ENCODE measurements at places on chromosomes 5 and 9.

DNA sequence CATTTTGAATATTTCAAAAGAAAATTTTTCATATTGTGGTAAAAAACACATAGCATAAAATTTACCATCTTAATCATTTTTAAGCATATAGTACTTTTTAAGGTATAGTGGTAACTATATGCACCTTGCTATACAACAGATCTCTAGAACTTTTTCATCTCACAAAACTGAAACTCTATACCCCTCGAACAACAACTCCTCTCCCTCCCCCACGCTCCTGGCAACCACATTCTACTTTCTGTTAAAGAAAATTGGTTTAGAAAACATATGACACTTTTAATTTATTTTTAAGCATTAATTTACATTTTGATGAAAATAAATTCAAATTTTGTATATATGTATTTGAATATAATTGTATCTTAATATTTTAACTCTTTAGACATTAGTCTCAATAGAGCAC, 147.2 kb upstream of the EFNA5 start:
- DNase-seq = no peak

- DNase-seq = no peak
Observed at GRCh38 chr9:96321515-96321914, 19.5 kb upstream of the HSD17B3 start.

GRCh38 chr9:98479449-98479848, 224.0 kb upstream of the TBC1D2 start:
- no peak for DNase-seq

DNA sequence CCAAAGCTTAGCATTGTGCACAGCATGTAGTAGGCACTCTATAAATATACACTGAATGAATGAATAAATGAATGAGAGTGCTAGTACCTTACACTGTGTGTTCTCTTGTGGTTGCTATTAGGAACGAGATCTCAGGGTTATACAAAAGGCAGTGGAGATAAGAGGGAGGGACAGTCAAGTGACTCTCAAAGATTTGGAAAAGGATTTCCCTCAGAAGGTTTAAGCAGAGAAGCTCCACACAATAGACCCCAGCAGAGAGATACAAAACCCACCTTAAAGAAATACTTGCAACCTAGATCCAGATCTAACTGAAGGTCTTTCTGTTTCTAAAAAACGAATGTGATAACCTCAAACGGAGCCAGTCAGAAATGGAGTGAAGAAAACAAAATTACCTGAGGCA, 11.8 kb upstream of the EFNA5 start:
- DNase-seq = no peak

DNA sequence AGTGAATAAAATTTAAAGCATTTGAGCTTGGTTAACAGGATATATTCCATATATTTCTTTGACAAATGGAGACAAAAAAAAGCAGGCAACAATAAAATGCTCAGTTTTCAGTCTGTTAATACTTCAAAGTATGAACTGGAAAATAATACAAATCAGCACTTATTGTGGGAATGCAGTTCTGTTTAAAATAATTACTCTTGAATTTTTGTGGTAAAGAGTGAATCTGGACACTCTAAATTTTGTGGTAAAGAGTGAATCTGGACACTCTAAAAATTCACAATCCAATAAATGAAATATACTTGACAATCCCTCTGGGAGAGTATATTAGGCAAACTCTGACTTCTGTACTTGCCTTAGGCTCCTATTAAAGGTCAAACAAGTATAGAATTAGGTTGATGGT, 141.9 kb upstream of the RASA1 start:
- DNase-seq = no peak

DNA sequence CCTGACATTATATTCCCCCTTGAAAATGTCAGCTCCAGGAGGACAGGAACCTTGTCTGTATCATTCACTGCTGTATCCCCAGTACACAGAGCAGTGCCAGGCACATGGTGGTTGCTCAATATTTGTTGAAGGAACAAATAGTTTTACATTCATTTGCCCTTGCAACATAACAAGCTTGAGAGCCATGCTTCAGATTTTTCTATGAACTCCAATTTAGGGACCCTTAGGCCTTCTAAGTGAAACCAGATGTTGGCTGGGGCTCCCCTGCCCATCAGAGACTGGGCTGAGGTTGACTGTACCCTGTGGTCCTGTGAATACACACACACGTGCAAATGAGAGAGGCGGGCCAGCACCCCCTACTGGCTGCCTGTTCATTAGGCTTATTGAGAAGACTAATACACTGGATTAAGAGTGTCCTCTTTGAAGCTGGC, 214.9 kb upstream of the WWC1 start:
- no peak for DNase-seq

DNA sequence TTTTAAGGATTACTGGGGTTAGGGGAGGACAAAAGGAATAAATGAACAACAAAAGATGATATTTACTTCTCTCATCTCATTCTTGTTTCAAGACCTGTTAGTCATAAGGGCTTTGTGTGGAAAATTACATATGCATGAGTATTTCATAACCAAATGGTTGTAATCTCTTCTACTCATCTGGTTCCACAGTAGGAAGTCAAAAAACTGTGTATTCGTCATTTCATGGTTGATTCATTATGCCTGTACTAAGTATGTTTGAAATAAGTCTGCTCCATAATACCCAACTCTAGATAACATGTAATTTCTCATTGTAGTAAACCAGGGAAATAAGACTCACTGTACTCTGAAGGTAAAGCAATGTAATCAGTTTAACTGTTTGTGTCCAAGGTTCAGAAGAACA, 212.9 kb downstream of the ARRDC3 start:
- DNase-seq = no peak

DNA sequence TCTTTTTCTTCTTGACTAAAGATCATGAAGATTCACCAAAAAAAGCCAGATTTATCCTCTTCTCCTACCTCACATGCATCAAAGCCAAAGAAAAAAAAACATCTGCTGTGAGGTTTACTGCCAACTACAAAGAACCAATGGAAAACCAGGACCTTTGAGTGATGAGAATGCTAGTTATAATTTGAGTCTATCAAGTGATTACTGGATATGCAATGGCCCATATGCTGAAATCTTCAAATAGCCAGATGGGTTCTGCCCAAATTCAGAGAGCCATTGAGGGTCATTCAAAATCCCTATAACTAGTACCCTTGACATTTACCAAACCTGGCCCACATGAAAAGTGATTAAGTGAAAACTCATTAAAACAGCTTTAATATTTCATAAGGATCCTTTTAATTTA, 78.4 kb upstream of the ACO1 start:
- no peak for DNase-seq

DNA sequence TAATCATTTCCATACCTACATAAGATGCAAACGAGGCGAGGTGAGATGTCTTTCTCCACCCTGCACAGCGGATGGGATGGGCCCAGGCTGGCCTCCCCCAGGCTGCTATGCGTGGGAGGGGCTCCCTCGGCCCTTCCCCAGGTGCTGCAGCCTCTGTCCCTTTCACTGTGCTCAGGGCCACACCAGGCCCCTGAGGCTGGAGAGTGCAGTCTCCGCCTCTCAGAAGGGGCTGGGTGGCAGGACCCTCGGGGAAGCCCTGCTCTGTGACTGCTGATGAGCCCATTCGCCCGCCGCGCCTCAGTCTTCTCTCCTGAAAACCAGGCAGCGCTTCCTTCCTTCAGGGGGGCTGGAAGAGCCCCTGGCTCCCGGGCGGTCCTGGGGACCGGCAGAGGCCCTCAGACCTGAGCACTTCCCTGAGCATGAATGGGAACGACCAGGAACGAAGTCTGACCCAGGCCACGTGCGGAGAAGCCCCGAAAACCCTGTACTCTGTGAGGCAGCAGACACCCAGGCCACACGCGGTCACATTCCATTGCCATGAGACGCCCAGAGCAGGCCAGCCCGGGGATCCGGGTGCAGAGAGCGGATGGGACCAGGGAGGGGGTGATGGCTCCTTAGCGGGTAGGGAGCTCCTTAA, 21.9 kb upstream of the NOTCH1 start:
- DNase-seq = peak; percentile 77

DNA sequence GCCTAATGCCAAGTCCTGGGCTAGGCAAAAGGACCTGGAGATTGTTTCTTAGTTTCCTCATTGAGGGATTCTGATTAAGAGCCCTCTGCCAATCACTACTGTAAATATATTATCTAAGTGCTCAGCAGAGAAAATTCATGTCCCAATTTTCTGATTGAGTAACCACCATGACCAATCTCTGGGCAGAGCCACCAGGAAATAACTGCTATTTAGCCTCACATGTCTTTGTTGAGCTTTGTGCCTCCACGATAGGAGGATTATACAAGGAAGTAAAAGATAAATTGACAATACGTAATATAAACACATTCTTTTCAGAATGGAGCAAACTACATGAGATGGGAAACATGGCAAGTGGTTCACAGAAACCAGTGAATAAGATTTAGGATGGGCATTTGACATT, 396.1 kb upstream of the PAPPA start:
- no peak for DNase-seq

DNA sequence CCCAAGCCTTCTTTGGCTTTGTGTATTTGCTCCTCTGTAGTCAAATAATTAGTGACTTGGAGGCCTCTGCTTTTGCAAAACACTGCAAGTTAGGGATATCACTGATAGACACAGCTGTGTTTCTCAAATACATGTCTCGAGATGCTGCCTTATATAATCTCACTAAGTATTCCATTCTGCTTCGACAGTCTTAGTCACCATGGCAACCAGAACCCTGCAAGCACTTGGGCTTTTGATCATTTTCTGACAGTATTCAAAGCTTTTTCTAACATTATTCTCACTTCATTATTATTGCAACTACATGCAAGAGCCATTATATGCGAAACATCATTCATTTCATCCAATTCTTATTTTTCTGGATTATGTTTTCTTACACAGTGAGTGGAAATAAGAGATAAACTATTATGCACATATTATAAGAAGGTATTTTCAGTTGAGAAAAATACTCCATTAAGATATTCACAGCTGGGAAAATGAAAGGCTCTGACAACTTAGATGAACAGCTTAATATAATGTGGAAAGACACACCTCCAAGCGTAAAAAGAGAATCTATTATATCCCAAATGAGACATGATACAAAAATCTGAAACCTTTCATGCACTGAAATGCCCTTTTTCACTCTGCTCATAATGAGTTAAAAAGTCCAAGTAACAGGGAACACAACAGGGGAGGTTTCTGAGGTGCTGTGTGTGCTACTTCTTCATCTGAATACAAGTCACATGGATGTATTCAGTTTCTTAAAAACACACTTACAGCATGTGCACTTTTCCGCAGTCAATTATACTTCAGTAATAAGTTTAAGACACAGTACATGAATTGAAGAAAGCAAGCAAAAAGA, 93.9 kb downstream of the SCAI start:
- no peak for DNase-seq

- no peak for DNase-seq
Observed at GRCh38 chr9:6433410-6433809, 20.4 kb downstream of the UHRF2 start.

DNA sequence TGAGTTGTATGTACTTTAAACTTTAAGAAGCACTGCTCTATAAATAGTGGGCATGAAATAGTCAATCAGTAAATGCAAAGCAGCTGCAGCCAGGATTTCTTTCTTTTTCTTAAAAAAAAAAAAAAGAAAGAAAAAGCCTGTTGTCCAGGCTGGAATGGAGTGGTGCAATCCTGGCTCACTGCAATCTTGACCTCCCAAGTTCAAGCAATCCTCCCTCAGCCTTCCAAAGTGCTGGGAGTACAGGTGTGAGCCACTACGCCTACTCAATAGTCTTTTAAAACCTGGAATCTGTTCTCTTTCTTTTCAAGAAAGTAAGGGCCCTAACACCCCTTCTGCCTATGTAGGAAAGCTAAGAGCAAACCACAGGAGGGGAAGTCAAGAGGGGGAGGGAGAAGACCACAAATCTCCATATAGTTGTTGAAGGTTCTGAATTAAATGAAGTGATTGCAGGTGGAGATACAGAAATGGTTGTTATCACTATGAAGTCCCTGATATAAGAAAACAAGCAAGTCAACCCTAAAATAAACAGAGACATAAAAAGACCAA, 20.6 kb upstream of the TPD52L3 start:
- DNase-seq = no peak

- DNase-seq = no peak
Observed at GRCh38 chr5:9201761-9202160, 344.1 kb downstream of the SEMA5A start.

DNA sequence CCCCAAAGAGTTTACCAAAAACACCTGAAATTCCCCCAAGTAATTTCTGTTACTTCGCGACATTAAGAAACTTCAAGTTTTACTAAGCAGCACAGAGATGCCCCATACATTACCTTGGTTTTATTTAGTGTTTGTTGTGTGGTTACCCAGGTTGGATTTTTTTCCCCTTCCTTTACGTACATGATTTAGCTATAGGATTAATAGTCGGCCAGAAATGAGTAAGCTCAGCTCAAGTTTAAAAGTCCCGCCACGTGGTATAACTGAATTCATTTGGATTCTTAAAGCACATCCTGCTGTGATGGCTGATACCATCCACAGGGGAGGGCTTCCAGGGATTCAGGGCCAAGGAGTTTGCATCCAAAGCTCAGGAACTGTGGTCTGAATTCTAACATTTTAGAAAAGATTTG, 75.9 kb downstream of the DAP start:
- no peak for DNase-seq

DNA sequence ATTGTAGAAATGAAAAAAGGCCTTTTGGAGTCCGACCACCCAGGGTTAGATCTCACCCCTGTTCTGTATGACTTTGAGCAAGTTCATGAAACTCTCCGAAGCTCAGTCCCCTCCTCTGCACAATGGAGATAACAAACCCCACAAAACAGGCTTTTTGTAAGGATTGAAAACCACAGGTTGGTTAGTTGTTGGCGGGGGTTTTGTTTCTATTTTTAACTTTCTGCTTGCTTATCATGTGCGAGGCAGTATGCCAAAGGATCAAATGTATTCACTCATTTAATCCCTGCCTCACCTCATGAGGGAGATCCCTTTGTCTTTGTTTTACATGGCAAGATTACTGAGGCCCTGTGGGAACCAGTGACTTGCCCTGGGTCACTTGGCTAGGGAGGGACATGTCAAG, 539.1 kb downstream of the CDK5RAP2 start:
- DNase-seq = no peak

GRCh38 chr9:126240835-126241234, 85.8 kb upstream of the MVB12B start:
- DNase-seq = no peak

GRCh38 chr9:114035221-114035844, 42.8 kb downstream of the AMBP start:
- peak; percentile 32 for DNase-seq

- DNase-seq = no peak
Observed at GRCh38 chr9:35232867-35233544, 71.2 kb downstream of the UNC13B start.

- DNase-seq = no peak
Observed at GRCh38 chr5:43367453-43367852, 44.7 kb downstream of the CCL28 start.

GRCh38 chr9:99980598-99980997, 74.1 kb downstream of the STX17 start:
- DNase-seq = no peak

- no peak for DNase-seq
Observed at GRCh38 chr5:72380492-72381274, 60.5 kb downstream of the PTCD2 start.

Measured in femur (tissue), 1 donor.